Aorta (tissue), 5 donors: ENCODE measurements at places on chromosomes 1 and 21. TPM values are rescaled to one million over a fixed set of nuclear protein-coding genes. Genes with fewer than 3 reads are reported as not detected.

GRCh38 chr1:239951511-239952140 lies 140.1 kb upstream of the FMN2 start:
- H3K4me1 ChIP-seq: no peaks in the 10 kb centered on the region
- no peak overlapping the region for H3K27ac ChIP-seq
- no peak overlapping the region for H3K4me3 ChIP-seq
- no peaks in the 10 kb centered on the region for H3K36me3 ChIP-seq

- H3K4me3 ChIP-seq: no peak overlapping the region
- H3K27ac ChIP-seq: peak overlapping the region; percentile 37
- no peaks in the 10 kb centered on the region for H3K4me1 ChIP-seq
These were observed 322.4 kb downstream of the SETD4 start for GRCh38 chr21:35737899-35738346.

- no peak for DNase-seq
- H3K27ac ChIP-seq: no peak overlapping the region
- no peak overlapping the region for H3K4me3 ChIP-seq
- no peaks in the 10 kb centered on the region for H3K36me3 ChIP-seq
- no peaks in the 10 kb centered on the region for H3K4me1 ChIP-seq
These were observed 152.4 kb downstream of the KCTD3 start for GRCh38 chr1:215719552-215719951.

- no peaks in the 10 kb centered on the region for H3K36me3 ChIP-seq
- no peak for DNase-seq
- H3K27ac ChIP-seq: no peak overlapping the region
- no peaks in the 10 kb centered on the region for H3K27me3 ChIP-seq
These were observed 32.2 kb downstream of the C8B start for GRCh38 chr1:56933606-56934005.

- H3K4me1 ChIP-seq: no peaks in the 10 kb centered on the region
- no peak overlapping the region for H3K4me3 ChIP-seq
- H3K27ac ChIP-seq: no peak overlapping the region
- no peaks in the 10 kb centered on the region for H3K27me3 ChIP-seq
These were observed 362.1 kb upstream of the NR5A2 start for GRCh38 chr1:199665371-199665770.

GRCh38 chr21:29942034-29942433 lies 2.2 kb upstream of the GRIK1 start:
- H3K36me3 ChIP-seq: no peaks in the 10 kb centered on the region
- H3K27ac ChIP-seq: no peak overlapping the region
- no peaks in the 10 kb centered on the region for H3K27me3 ChIP-seq
- no peak overlapping the region for H3K4me3 ChIP-seq
- no peaks in the 10 kb centered on the region for H3K4me1 ChIP-seq
- no peak for DNase-seq

GRCh38 chr1:214753236-214753852 lies 150.3 kb downstream of the CENPF start:
- H3K27me3 ChIP-seq: no peaks in the 10 kb centered on the region
- H3K4me1 ChIP-seq: no peaks in the 10 kb centered on the region
- no peaks in the 10 kb centered on the region for H3K36me3 ChIP-seq
- no peak for DNase-seq
- H3K4me3 ChIP-seq: no peak overlapping the region
- H3K27ac ChIP-seq: no peak overlapping the region

GRCh38 chr1:174719194-174719593 lies 271.4 kb downstream of the GPR52 start:
- no peaks in the 10 kb centered on the region for H3K36me3 ChIP-seq
- no peak overlapping the region for H3K27ac ChIP-seq
- H3K4me3 ChIP-seq: no peak overlapping the region
- H3K27me3 ChIP-seq: no peaks in the 10 kb centered on the region
- no peak for DNase-seq

DNA sequence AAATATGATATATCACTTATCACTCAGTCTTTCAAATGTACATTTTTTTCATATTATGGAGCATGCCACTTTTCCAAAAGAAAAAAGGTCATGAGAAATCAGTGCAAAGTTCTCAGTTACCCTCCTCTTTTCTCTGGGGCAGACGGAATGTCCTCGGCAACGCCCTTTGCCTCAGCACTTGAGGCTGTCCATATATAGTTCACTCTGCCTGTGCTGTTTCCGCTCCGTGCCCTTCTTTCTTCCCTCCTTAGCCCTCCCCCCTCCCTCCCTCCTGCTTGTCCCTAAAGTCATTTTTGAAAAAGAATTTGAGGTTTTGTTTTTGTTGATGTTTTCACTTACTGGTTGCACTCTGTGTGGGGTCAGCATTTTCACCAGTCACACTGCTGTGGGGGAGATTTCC lies 5.4 kb downstream of the BARHL2 start:
- no peak for DNase-seq
- H3K27ac ChIP-seq: no peak overlapping the region
- H3K36me3 ChIP-seq: no peaks in the 10 kb centered on the region
- no peaks in the 10 kb centered on the region for H3K4me1 ChIP-seq
- H3K27me3 ChIP-seq: no peaks in the 10 kb centered on the region

- no peak for DNase-seq
- H3K36me3 ChIP-seq: no peaks in the 10 kb centered on the region
- H3K27ac ChIP-seq: no peak overlapping the region
- no peak overlapping the region for H3K4me3 ChIP-seq
- no peaks in the 10 kb centered on the region for H3K27me3 ChIP-seq
- no peaks in the 10 kb centered on the region for H3K4me1 ChIP-seq
These were observed 17.4 kb downstream of the TIAM1 start for GRCh38 chr21:31326522-31327242.

DNA sequence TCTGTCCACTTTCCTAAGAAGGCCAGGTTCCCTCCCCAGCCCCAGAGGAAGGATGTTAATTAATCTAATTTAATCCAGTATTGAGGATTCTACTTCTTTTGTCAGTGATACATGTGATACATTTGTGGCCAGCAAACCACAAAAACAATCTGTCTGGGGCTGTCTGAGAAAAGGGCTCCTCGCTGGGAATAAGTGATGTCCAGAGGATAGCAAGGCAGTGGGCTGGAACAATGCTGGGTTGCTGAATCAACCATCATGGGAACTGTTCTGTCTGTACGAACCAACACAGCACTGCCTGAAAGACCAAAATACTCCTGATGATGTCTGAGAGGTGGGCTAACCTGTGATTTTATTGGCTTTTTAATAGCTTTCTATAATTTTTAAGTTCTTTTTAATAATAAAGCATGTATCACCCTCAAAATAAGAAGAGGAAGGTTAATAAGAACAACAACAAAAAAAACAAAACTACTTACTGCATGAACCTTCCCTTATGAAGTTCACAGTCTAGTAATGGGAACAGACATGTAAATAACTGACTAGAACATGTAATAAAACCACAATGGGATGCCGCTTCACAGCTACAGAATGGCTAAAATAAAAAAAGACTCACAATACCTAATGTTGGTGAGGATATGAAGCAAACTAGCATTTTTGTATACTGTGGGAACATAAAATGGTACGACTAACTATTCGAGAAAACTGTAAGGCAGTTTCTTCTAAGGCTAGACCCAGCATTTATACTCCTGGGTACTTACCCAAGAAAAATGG lies 11.4 kb upstream of the ADAR start:
- H3K36me3 ChIP-seq: no peaks in the 10 kb centered on the region
- no peak for DNase-seq
- H3K27me3 ChIP-seq: no peaks in the 10 kb centered on the region
- no peak overlapping the region for H3K4me3 ChIP-seq
- no peak overlapping the region for H3K27ac ChIP-seq

- H3K27ac ChIP-seq: no peak overlapping the region
- peaks cover 5% of the 10 kb centered on the region for H3K36me3 ChIP-seq
- no peak overlapping the region for H3K4me3 ChIP-seq
- no peaks in the 10 kb centered on the region for H3K27me3 ChIP-seq
- no peak for DNase-seq
These were observed 85.9 kb downstream of the PTPRU start for GRCh38 chr1:29322147-29322694.

DNA sequence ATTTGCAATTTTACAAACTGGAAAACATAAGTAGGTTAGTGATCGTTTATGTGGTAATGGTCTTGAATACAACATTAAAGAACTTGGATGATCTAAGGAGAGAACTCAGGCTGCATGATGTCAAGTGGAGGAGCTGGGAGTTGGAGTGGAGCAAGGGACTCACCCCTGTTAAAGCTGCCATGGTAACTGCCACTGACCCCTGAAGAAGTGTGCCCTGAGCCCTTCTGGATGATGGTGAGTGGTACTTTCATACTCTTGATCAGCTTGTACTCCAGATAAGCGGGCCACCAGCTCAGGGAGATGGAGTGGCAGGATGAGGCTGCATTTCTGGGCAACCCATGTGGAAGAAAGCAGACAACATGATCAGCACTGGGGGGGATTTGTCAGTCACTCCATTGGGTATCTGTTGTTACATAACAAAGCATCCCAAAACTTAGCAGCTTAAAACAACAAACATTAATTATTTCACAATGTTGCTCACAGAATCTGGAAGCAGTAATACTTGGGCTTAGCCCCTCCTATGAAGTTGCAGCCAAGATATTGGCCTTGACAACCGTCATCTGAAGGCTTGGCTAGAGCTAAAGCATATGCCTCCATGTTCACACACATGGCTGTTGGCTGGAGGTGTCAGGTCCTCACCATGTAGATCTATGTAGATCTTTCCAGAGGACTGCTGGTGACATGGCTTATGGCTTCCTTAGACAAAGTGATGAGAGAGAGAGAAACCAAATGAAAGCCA lies 213.8 kb downstream of the DUSP10 start:
- DNase-seq: no peak
- no peaks in the 10 kb centered on the region for H3K4me1 ChIP-seq
- no peaks in the 10 kb centered on the region for H3K36me3 ChIP-seq
- H3K27ac ChIP-seq: no peak overlapping the region
- H3K27me3 ChIP-seq: no peaks in the 10 kb centered on the region
- H3K4me3 ChIP-seq: no peak overlapping the region

DNA sequence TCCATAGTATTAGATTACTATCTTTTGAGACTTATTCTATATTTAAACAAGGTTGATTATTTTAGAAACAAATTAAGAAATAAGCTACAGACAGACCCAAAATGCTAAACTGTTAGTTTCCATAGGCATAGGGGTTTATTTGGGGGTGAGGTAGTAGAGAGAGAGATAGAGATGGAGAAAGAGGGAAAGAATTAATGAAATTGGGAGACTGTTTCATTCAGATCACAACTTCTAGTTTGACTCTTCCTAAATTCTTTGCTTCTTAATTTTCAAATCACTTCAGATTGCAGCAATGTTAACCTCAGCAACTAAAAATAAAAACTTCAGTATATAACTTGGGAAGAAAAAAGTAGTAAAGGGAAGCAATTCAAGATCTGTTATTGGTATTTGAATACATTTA lies 3.4 kb downstream of the JUN start:
- no peaks in the 10 kb centered on the region for H3K36me3 ChIP-seq
- H3K4me3 ChIP-seq: no peak overlapping the region
- no peaks in the 10 kb centered on the region for H3K27me3 ChIP-seq
- DNase-seq: no peak
- H3K27ac ChIP-seq: no peak overlapping the region

DNA sequence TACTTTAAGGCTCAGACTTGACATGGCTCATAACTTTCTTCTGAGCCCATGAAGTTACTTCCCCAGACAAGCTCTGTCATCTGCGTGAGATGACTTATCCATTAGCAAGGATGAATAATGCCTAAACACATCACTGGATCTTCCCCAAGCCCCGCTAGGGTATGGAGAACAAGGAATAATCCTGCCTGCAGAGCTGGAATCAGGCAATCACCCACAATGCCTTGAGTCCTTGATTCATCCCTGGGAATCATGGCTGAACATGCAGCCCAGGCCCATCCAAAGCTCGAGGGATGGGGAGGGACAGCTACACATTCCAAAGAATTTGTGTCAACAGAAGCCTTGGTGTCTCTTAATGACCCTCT lies 131.7 kb downstream of the PSMG1 start:
- DNase-seq: peak; percentile 70
- H3K4me1 ChIP-seq: no peaks in the 10 kb centered on the region
- H3K27ac ChIP-seq: no peak overlapping the region
- no peaks in the 10 kb centered on the region for H3K27me3 ChIP-seq
- H3K36me3 ChIP-seq: no peaks in the 10 kb centered on the region
- H3K4me3 ChIP-seq: no peak overlapping the region

DNA sequence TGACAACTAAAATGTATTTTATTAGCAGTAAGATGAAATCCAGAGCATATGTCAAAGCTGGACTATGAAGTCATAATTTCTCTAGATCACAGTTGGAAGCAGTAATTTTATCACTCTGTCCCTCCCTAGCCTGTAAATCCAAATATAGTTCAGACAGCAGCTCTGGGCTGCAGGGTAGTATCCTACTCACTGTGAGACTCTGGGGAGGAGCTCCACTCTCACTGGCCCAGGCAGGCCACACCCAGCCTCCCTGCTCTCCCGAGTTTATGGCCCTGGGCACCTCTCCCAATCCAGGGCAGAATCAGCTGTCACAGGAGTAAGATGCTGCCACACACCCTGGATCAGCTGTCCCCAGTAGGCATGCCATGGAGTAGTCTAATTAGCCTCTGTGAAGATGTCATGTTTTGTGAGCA lies 131.1 kb downstream of the HLCS start:
- H3K4me3 ChIP-seq: no peak overlapping the region
- H3K27ac ChIP-seq: no peak overlapping the region
- H3K36me3 ChIP-seq: no peaks in the 10 kb centered on the region
- H3K4me1 ChIP-seq: no peaks in the 10 kb centered on the region

DNA sequence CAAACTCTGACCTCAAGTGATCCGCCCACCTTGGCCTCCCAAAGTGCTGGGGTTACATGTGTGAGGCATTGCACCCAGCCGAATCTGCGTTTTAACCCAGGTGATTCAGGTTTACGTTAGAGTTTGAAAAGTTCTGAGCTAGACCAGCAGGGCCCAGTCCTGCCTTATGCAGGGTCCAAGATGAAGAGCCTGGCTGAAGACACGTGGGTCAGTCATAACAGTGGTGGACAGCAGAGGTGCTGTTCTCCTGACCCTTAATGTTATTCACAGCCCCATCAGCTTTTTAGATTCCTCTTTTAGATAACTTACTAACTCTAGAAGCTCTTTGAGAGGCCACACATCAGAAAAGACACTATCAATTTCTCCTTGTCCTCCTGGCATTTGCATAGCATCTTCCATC lies 50.0 kb downstream of the GNG4 start:
- H3K4me3 ChIP-seq: no peak overlapping the region
- no peaks in the 10 kb centered on the region for H3K27me3 ChIP-seq
- no peaks in the 10 kb centered on the region for H3K36me3 ChIP-seq
- H3K4me1 ChIP-seq: no peaks in the 10 kb centered on the region
- H3K27ac ChIP-seq: no peak overlapping the region

GRCh38 chr21:16568661-16569060 lies 838.9 kb downstream of the USP25 start:
- no peak overlapping the region for H3K27ac ChIP-seq
- H3K4me1 ChIP-seq: no peaks in the 10 kb centered on the region
- no peak for DNase-seq
- H3K4me3 ChIP-seq: no peak overlapping the region

- peaks cover 2% of the 10 kb centered on the region for H3K36me3 ChIP-seq
- H3K4me1 ChIP-seq: no peaks in the 10 kb centered on the region
- DNase-seq: no peak
- H3K27me3 ChIP-seq: no peaks in the 10 kb centered on the region
These were observed 50.1 kb downstream of the COQ8A start for GRCh38 chr1:226990133-226990716.

Gene TSPEAR
- total RNA-seq: not detected

Gene IVL
- total RNA-seq: not detected

Gene HCRTR1
- total RNA-seq: not detected

Gene KIRREL1
- total RNA-seq: 96.7 TPM

Gene S100A8
- 83.5 TPM for total RNA-seq

Gene LCK
- 2.4 TPM for total RNA-seq

Gene OSCP1
- total RNA-seq: 8.6 TPM

Gene TMEM51
- total RNA-seq: 5.1 TPM

Gene PTAFR
- 8.8 TPM for total RNA-seq

Gene CATSPERE
- 2.2 TPM for total RNA-seq

Gene CELA2B
- 0.57 TPM for total RNA-seq

Gene RGS7
- total RNA-seq: not detected
